ENCODE measurements at places on chromosomes 11 and 22.

GRCh38 chr22:27692243-27692642 is 109.3 kb downstream of the MN1 start:
- no peak for DNase-seq

DNA sequence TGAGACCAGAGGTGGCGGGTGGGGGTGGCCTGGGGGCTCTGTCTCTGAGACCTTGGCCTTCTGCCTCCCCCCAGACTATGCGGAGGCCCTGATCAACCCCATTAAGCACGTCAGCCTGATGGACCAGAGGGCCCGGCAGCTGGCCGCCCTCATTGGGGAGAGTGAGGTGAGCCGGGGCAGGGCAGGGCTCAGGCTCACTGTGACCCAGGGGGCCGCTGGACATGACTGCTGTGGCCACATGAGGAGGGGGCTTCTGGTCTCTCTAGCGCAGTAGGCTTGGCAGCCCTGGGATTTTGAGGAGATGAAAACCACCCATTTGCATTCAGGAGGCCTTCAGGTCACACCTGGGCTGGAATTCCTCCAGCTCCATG is 12.6 kb downstream of the PLCB3 start:
- DNase-seq: no peak

GRCh38 chr11:58075781-58076180 is 45.0 kb downstream of the OR6Q1 start:
- no peak for DNase-seq

DNA sequence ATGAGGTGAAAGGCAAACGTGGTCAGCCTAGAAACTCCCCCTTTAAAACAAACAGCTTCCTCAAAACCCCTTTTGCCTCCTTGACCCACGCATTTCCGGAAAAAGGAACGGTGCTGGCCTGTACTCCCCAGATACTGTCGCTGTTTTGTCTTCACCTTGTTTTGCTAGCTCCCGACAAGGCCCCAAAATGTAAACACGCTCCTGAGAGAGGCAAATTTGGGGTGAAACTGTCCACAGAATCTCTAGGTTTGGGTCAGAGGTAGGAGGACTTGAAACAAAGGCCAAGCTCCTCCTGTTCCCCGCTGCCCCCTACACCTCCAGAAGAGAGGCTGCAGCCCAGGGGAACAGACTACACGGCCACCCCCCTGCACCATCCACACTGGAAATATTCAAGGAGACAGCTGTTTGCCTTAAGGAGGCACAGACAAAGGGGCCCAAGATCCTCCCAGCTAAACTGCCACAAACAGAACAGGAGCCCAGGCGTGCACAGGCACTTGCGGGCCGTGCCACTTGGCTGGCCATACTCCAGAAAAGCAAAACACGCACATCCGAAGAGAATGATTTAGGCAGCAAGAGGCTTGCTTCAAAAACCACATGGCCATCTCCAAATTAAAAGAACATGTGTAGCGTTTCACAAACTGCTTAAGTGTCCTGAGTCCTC is 160.5 kb upstream of the GRK3 start:
- no peak for DNase-seq

- peak; percentile 38 for DNase-seq
Observed at GRCh38 chr11:102280245-102280833, 36.9 kb upstream of the BIRC3 start.

- no peak for DNase-seq
Observed at GRCh38 chr11:58506935-58507334, 970 bp downstream of the OR5B21 start.

- no peak for DNase-seq
Observed at GRCh38 chr11:41997844-41998401, 538.5 kb upstream of the LRRC4C start.
